ENCODE measurements at places on chromosomes 2 and 18. TPM values are rescaled to one million over a fixed set of nuclear protein-coding genes. Genes with fewer than 3 reads are reported as not detected.
A peak's percentile ranks its signal among the peaks of the same experiment; 100 is the strongest.

Gene ZNF521
- 148 TPM for total RNA-seq

Gene CDK15
- total RNA-seq = not detected

- H3K4me3 ChIP-seq = no peak overlapping the region
- H3K27ac ChIP-seq = no peak overlapping the region
- H3K4me1 ChIP-seq = no peaks in the 10 kb centered on the region
- H3K27me3 ChIP-seq = no peaks in the 10 kb centered on the region
- DNase-seq = no peak
Measured at GRCh38 chr2:173171321-173171720, 95.7 kb downstream of the MAP3K20 start.

DNA sequence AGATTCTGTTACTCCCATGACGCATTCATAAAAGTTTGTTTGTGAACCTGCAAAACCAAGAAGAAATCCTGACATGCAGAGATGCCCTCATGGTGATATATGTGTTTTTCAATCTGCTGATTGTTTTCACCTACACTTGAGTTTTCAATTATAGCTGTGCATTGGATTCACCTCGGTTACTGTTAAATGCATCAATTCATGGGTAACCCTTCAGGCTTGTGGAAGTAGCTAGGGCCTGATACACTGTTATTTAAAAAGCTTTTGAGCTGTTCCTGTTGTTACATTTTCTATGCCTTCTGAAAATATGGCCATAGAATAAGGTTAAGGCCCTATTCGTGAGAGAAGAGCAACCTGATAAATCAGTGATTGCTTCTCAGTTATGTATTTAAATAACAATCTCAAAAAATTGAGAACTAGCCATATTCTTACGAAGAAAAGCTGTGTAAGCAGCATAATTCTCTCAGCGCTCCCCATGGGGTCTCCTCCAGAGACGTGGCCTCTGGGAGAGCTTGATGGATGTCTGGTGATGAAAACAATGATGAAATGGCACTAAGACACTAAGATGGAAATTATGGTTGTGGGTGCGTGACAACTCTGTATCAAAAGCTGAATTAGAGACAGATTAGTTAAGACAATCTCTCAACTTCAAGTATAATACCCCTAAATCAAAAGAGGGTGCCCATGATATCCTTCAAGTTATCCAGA is 60.5 kb downstream of the RIT2 start:
- H3K27ac ChIP-seq = no peak overlapping the region
- H3K36me3 ChIP-seq = no peaks in the 10 kb centered on the region
- H3K4me3 ChIP-seq = no peak overlapping the region
- peaks cover 19% of the 10 kb centered on the region for H3K4me1 ChIP-seq

Gene LOXHD1
- not detected for total RNA-seq

DNA sequence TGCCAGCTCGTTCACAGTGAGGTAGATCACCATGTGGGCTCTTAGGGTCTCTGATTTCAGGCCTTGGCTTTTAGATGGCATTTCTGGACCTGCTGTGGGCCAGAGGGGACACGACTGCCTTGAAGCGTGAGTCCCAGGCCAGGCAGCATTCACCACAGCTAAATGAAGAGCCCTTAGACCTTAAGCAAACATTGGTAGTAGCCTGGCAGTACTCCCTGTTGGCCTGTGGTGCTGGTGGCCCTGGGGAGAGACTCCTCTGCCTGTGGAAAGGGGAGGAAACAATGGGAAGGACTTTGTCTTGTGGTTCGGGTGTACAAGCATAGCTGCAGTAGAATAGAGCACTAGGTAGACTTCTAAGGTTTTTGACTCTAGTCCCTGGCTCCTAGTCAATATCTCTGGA is 456.0 kb upstream of the DCC start:
- no peak overlapping the region for H3K27ac ChIP-seq
- DNase-seq = no peak
- no peaks in the 10 kb centered on the region for H3K36me3 ChIP-seq
- H3K27me3 ChIP-seq = no peaks in the 10 kb centered on the region

Gene INHA
- not detected for total RNA-seq

Gene PRKAG3
- total RNA-seq = not detected

- H3K27me3 ChIP-seq = no peaks in the 10 kb centered on the region
- H3K36me3 ChIP-seq = peaks cover 7% of the 10 kb centered on the region
- H3K4me3 ChIP-seq = no peak overlapping the region
- no peak for DNase-seq
- no peaks in the 10 kb centered on the region for H3K4me1 ChIP-seq
Measured at GRCh38 chr2:174161490-174161889, 86.8 kb downstream of the OLA1 start.

- H3K36me3 ChIP-seq = no peaks in the 10 kb centered on the region
- peak; percentile 67 for DNase-seq
- H3K4me1 ChIP-seq = peaks cover 19% of the 10 kb centered on the region
- no peak overlapping the region for H3K4me3 ChIP-seq
- no peak overlapping the region for H3K27ac ChIP-seq
Measured at GRCh38 chr2:219446101-219446504, 11.5 kb downstream of the SPEG start.

DNA sequence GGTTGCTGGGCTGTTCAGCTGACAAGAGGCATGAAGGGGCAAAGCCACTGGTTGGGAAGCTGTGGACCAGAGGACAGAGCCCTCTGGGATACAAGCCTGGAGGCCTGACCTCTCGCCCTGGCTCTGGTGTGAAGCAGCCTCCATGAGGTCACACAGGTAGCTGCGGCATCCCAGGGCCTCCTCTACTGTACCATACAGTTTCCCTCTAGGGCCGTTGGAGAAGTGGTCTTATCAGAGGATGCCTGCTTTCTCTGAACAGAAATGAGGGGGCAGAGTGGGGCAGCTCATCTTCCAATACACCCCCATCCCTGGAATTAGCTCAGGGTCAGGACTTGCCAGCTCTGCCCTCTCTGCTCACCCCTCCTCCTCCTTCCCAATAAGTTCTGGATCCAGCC is 135.1 kb upstream of the SMAD2 start:
- DNase-seq = no peak
- no peaks in the 10 kb centered on the region for H3K4me1 ChIP-seq
- no peak overlapping the region for H3K27ac ChIP-seq
- no peak overlapping the region for H3K4me3 ChIP-seq
- no peaks in the 10 kb centered on the region for H3K27me3 ChIP-seq

GRCh38 chr2:14364471-14364870 is 268.0 kb upstream of the LRATD1 start:
- no peak for DNase-seq
- H3K36me3 ChIP-seq = no peaks in the 10 kb centered on the region
- H3K4me3 ChIP-seq = no peak overlapping the region
- no peaks in the 10 kb centered on the region for H3K4me1 ChIP-seq
- H3K27me3 ChIP-seq = no peaks in the 10 kb centered on the region
